NCI-H187 (cell line): ENCODE measurements at places on chromosomes 12 and 14.

DNA sequence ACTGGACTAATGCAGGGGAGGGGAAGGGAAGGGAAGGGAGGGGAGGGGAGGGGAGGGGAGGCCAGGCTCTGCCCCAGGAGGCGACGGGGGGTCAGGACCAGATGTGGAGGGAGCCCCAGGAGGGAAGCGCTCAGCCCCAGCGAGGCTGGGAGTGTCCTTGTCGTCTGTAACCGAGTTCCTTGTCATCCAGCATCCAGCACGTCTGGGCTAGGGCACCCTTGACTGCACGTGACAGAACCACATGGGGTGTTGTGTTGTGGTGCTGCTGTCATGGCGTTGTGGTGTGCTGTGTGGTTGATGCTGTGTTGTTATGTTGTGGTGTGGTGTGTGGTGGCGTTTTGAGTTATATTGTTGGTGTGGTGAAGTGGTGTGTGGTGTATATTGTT lies 28.4 kb upstream of the SFSWAP start:
- no peak for DNase-seq

GRCh38 chr14:72740966-72741825 lies 152.7 kb downstream of the DPF3 start:
- no peak for DNase-seq

DNA sequence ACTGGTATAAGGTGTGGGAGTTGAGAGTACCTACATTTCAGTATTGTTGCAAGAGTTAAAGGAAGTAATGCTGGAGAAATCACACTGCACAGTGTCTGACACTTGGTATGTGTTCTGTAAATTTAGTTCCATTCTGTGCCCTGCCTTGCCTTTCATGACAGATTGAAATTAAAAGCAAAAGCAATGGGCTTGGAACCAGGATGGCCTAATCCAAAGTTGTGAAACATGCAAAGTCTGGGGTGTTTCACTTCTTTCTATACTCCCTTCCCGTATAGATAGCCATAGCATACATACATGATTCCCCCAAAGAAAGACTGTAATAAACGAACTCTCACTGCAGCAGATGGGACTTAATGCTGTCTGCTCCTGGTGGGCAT lies 281.1 kb downstream of the NRXN3 start:
- no peak for DNase-seq

DNA sequence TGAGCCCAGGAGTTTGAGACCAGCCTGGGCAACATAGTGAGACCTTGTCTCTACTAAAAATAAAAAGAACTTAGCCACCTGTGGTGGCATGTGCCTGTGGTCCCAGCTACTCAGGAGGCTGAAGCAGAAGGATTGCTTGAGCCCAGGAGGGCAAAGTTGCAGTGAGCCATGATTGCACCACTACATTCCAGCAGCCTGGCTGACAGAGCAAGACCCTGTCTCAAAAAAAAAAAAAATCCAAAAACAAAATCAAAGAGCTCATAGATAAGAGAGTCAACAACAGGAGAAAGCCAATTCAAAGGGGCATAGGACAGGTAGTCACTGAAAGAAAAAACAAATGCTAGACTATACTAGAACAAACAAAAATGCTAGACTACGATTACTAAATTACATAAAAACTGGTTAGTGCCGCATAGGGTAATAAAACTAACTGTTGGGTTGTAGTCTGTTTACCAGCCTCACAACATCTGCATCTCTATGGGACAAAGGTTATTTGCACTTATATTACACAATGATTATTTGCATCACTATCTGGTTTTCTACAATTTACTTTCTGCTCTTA lies 16.6 kb upstream of the EEA1 start:
- no peak for DNase-seq

GRCh38 chr12:53749986-53750811 lies 1.6 kb downstream of the CISTR start:
- DNase-seq: peak; percentile 65

DNA sequence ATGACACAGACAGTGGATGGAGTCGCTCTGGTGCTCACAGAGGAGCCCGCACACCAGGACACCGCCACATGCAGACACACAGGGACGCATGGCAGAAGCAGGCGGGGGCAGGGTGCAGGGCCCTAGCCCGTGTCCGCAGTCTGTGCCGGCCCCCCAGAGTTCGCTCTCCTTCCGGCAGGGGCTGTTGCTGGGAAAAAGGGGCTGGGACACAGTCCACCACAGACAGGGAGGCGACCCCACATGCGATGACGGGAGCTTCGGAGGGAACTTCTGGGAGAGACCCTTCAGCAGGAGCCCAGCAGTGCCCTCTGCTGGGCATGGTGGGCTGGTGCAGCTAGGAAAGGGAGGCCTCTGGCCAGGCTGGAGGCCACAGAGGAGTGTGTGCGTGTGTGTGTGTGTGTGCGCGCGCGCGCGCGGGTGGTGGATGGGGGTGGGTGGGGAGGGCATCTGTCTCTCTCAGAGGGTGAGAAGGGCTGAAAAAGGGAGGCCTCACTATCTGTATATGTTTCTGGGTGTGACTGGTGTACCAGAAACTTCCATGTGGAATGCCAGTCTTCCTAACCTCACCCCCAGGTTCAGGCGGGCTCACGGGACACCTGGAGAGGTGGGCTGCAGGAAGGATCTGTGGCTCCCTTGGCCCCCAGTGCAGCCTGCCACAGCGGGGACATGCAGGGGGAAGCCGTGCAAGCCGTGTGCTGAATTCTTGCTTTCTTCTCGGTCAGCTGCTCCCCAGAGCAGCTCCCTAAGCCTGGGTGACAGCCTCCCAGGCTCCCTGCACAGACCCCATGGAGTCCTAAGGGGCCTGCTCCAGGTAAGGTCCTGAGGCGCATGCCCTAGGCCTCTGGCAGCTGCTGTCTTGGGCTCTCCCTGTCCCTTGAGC lies 60.7 kb downstream of the PLEKHG3 start:
- peak; percentile 32 for DNase-seq

GRCh38 chr12:98188650-98189077 lies 326.7 kb upstream of the TMPO start:
- no peak for DNase-seq

- no peak for DNase-seq
Observed at GRCh38 chr12:50581226-50582184, 76.7 kb downstream of the DIP2B start.

DNA sequence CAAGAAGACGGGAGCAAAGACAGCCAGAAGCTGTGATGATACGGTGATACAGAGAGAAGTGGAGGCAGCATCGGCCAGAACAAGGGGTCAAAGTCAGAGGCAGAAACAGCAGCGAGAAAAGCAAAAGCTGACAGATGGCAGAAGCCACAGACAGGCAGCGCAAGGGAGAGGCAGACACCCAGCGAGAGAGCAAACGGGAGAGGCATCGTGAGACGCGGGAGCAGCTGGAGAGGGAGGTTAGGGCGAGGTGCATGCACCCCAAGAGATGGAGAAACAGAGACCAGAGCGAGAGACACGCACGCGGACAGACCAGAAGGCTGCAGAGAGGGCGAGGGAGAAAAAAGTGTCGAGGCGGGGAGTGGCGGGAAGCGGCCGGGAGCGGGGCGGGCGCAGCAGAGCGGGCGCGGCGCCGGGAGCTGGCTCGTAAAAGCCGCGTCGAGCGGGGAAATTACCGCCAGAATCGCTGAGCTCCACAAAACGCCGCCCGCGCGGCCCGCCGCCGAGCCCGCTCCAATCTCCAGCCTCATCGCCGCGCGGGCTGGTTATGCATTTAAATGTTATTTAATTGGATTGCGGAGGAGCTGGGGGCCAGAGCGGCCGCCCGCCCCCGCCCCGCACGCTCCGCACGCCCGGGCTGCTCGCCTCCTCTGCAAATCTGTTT lies 15.6 kb downstream of the SMUG1 start:
- DNase-seq: peak; percentile 41

GRCh38 chr14:23633160-23633701 lies 2.9 kb upstream of the DHRS2 start:
- DNase-seq: no peak

DNA sequence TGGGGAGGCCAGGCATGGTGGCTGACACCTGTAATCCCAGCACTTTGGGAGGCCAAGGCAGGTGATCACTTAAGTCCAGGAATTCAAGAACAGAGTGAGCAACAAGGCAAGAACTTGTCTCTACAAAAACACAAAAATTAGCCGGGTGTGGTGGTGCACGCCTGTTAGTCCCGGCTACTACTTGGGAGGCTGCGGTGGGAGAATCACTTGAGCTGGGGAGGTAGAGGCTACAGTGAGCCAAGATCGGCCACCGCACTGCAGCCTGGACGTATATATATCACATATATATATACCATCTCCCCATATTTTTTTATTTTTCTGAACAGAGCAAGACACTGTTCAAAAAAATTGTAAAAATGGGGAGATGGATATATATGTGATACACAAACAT lies 19.5 kb downstream of the CKAP4 start:
- DNase-seq: no peak

- DNase-seq: no peak
Observed at GRCh38 chr12:30106204-30106965, 322.6 kb upstream of the TMTC1 start.
